Breast epithelium (tissue), 4 donors: ENCODE measurements at places on chromosomes 3 and 15.

DNA sequence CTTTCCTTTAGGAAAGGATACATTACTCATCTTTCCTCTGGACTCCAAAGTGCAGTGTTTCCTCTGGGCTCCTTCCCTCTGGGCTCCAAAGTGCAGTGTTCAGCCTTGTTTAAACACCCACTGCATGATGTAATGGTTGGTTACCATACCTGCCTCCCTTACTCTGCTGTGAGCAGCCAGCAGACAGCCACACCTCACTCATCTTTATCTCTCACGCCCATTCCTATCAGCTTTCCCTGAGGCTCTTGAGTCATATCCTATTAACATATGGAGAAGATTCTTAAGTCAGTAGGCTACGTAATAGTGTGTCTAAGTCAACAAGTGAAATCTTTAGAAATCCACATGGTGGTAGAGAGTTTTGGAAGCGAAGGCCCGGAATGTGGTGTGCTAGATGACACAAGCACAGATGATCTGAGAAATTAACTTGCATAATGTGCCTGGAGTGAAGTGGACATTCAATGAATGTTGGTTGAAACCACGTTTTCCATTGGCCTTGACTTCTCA is 97.2 kb upstream of the CTNNB1 start:
- DNase-seq, result no peak

DNA sequence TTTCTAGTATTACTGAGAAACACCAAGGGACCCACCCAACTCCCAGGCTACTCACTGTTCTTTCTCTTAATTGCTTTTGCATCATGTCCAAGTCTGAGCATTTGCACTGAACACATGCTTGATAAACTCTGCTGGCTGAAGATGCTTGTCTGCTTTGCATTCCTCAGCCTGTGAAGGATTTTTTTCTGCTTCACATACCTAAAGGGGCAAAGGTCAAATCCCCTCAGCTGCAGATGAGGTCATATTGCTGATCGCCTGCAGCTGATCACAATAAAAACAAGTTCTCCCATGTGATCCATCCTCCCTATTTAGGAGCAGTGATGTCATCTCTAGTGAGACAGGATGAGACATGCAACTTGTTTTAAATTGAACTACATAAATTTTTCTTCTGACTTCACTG is 84.6 kb upstream of the DCBLD2 start:
- no peak for DNase-seq

DNA sequence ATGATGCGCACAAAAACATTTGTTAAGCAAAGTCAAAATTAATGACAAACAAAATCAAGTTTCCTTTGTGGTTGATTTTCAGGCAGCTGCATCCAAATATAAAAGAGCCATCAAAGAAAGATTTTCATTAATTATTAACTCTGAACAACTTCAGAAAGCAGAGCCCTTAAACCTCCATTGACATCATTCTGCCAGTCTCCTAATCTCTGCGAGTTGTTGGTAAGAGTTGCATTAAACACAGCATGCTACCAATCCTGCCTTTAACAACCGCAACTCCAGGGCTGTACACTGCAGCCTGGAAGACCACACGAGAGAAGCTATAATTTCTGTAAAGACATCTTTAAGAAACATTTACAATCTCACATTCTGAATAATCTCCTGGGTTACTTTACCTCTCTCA is 204.6 kb downstream of the NR2F2 start:
- DNase-seq, result no peak

DNA sequence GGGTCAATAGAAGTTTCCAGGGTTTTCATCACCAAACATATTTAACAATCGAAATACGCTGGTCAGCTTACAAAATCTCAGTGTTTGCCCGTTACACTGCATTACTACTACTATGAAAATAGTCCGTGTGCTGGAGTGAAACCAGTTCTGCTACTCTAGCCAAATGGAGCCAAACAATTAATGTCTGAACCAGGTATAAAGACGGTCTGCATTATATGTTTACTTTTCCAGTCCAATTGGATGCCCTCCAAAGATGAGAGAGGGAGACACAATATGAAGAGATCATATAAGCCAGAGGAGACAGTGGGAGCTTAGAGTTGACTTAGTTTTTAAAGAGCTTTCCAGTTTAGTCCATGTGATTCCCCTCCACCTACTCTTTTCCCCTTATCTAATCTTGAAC is 6.3 kb upstream of the DUT start:
- no peak for DNase-seq

DNA sequence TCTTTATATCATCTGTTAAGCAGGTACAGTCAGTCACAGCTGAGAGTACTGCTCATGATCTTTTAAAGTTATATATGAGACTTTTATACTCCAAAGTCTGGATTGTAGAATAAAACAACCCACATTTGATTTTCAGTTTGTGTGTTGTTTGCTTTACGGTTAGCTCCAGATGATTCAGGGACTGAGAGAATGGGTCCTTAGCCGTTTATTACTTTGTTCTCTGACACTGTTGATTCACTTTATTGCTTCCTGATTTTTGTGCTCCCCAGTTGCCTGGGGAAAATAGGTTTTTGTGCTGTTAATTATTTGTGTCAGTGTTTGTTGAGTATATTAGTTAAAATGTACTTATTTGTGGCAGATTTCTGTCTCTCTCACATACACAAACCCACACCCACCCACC is 8.6 kb upstream of the EBLN2 start:
- DNase-seq, result no peak

GRCh38 chr15:31799715-31800321 is 230.5 kb upstream of the CHRNA7 start:
- DNase-seq, result no peak

DNA sequence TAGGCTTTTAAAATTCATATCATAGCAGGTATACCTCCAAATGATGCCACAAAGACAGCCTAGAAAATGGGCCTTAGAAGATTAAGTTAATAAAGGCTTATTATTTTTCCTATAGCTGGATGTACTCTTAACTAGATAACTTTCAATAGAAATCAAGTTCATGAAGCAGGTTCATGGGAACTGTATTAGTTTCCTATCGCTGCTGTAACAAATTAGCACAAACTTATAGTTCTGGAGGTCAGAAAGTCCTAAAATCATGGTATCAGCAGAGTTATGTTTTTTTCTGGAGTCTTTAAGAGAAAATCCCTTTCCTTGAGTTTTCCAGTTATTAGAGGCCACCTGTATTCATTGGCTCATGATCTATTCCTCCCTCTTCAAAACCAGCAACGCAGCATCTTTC is 269.9 kb downstream of the TIGIT start:
- DNase-seq, result no peak

DNA sequence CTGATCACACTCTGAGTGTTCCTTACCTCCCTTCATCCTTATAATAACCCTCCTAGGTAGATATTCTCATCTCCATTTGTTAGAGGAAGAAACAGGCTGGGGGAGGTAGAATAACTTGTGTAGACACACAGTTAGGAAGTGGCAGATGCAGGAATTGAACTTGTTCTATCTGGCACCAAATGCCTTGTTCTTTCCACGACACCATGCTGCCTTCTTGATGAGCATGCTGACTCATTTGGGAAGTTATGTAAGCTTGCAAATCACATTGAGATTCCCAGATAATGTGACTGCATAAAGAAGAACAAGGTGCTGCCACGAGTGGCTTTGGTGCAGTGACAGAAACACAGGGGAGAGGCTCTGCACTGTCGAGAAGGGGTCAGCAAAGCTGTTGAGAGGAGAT is 27.5 kb upstream of the NDUFB4 start:
- DNase-seq, result no peak

DNA sequence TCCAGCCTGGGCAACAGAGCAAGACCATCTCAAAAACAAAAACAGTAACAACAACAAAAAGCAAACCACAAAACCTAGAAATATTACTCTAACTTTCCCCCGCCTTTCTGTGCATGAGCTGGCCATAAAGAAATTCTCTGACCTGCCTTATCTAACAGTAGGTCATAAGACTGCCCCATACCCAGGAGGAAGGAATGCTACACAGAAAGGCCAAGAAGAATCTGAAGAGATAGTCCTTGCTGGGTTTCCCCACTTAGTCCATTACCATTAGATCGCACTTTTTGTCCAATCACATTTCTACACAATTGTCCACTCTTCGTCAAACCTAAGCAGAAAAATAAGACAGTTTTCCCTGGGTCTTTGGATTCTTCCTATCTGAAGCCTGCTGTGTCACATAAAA is 23.5 kb downstream of the CIAO2A start:
- no peak for DNase-seq

DNA sequence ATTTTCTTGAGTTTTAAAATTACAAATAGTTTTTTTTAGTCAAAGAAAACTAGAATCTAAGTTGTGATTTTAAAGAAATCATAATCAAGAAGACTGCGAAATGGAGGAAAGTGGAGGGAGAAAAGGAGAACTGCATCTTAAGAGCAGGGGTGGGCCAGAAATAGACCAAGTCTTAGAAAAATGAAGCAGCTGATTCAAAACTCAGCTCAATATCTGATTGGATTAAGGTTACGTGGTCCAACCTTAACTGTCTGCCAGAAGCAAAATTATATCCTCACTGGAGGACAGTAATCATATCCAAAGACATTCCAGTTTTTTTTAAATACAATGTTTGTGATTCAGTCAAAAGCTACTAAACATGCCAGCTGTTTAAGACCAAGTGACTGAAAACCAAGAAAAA is 41.4 kb downstream of the CHSY1 start:
- DNase-seq, result no peak

- DNase-seq, result no peak
Measured at GRCh38 chr15:63950911-63951481, 95.3 kb downstream of the DAPK2 start.

- DNase-seq, result no peak
Measured at GRCh38 chr15:40161693-40162391, 973 bp downstream of the BUB1B start.

- no peak for DNase-seq
Measured at GRCh38 chr3:67686069-67686468, 31.7 kb upstream of the SUCLG2 start.

DNA sequence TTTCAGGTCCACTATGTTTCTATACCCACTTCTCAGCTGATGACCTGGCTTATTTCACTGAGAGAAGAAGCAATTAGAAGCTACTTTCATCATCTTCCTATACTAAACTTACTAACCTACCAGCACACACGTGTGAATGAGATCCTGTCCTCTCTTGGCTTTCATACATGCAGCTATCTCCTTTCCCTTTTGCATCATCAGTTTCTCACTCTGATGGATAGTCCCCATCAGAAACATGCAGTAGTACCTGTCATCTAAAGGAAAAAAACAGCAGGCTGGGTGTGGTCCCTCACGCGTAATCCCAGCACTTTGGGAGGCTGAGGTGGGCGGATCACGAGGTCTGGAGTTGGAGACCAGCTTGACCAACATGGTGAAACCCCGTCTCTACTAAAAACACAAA is 237.6 kb upstream of the C2CD4B start:
- DNase-seq, result no peak

GRCh38 chr3:128198313-128198712 is 45.0 kb downstream of the EEFSEC start:
- DNase-seq, result no peak

- no peak for DNase-seq
Measured at GRCh38 chr15:60674704-60675395, 195.9 kb upstream of the ICE2 start.

- no peak for DNase-seq
Measured at GRCh38 chr3:156460206-156460611, 94.7 kb downstream of the SSR3 start.

GRCh38 chr15:58518626-58519025 is 86.8 kb downstream of the LIPC start:
- no peak for DNase-seq

DNA sequence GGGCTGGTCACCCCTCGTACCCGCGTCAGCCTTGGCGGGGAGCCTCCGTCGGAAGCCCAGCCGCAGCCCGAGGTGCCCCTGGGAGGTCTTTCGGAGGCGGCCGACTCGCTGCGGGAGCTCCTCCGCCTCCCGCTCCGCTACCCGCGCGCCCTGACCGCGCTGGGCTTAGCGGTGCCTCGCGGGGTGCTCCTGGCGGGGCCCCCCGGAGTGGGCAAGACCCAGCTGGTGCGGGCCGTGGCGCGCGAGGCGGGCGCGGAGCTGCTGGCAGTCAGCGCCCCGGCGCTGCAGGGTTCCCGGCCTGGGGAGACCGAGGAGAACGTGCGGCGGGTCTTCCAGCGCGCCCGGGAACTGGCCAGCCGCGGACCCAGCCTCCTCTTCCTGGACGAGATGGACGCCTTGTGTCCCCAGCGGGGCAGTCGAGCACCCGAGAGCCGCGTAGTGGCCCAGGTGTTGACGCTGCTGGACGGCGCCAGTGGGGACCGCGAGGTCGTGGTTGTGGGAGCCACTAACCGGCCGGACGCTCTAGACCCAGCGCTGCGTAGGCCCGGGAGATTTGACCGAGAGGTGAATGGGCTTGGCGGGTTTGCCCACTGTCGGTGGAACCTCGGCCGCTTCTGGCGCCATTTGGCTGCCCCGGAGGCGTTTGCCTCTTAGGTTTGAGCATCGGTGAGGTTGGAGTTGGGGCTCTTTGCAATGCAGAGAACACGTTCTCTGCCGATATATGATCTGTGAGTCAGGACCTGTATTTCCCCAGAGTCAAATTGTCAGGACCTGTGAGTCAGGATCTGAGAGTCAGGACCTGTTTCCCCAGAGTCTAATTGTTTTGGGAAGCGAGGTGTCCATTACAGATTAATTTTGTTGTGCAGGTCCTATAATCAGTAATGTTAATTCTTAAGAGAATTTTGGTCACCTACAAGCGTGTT is 24.9 kb upstream of the GATM start:
- DNase-seq, result peak; percentile 52

- DNase-seq, result no peak
Measured at GRCh38 chr3:159102001-159102400, 300.1 kb downstream of the MFSD1 start.

DNA sequence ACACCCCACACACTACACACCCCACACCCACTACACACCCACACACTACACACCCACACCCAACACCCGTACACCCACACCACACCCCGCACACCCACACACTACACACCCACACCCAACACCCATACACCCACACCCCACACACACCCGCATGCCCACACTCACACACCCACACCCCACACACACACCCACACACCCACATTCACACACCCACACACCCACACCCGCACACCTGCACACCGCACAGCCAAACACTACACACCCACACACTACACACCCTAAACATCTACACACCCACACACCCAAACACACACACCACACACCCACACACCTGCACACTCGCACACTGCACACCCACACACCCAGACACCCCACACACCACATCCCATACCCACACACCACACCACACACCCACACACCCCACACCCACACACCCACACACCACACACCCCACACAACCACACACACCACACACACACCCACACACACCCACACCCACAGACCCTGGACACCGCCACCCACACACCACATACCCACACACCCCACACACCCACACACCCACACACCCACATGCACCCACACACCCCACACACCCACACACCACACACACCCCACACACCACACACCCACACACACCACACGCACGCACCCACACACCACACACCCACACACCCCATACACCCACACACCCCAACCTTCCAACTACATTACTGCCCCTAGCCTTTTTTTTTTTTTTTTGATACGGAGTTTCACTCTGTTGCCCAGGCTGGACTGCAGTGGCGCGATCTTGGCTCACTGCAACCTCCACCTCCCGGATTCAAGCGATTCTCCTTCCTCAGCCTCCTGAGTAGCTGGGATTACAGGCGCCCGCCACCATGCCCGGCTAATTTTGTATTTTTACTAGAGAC is 16.9 kb downstream of the CEP19 start:
- DNase-seq, result no peak
